Hepatocyte (in vitro differentiated cells): ENCODE measurements at places on chromosomes 2 and 18. TPM values are rescaled to one million over a fixed set of nuclear protein-coding genes. Genes with fewer than 3 reads are reported as not detected.

DNA sequence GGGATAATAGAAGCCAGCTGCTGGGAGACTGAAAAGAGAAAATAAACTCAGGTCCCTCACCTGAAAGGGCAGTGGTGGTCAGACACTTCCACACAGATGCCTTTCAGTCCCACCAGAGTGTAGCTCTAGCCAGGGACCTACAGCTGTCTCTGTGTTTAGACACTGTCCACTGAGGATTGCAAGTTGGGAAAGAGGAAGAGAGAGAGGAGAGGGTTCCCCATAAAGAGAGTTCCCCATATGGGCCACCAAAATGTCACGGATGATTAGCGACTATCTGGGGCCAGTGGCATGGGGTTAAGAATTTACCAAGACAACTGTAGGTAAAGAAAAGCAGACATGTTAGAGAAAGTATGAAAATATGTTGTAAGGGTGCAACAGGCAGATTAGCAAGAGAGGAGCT lies 36.7 kb upstream of the SKA1 start:
- DNase-seq, result no peak

- DNase-seq, result no peak
Measured at GRCh38 chr2:18993756-18994338, 364.6 kb downstream of the OSR1 start.

Gene CPLX4
- total RNA-seq, result not detected in 2 replicates

- DNase-seq, result no peak
Measured at GRCh38 chr2:176984987-176985386, 227.6 kb upstream of the HNRNPA3 start.

DNA sequence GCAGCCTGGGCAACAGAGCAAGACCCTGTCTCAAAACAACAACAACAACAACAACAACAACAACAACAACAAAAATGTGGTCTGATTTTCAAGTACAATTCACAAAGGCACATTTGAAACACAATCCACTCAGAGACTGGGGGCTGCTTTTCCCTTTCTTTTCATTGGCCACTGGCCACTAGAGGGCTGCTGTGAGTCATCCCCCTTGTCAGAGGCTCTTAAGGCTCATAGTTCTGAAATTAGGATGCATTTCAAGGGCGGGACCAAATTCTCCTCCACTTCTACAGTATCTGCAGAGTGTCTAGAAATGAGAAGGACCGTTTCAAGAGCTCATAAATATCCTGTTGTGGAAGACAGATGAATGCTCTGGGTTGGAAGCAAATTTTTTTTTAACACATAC lies 285.4 kb downstream of the NRXN1 start:
- peak; percentile 43 for DNase-seq

GRCh38 chr2:160175169-160176134 lies 24.6 kb downstream of the ITGB6 start:
- no peak for DNase-seq

- DNase-seq, result no peak
Measured at GRCh38 chr2:112095681-112096080, 40.6 kb downstream of the TMEM87B start.

Gene GPR39
- 14.5 and 23.3 TPM in 2 replicates for total RNA-seq

DNA sequence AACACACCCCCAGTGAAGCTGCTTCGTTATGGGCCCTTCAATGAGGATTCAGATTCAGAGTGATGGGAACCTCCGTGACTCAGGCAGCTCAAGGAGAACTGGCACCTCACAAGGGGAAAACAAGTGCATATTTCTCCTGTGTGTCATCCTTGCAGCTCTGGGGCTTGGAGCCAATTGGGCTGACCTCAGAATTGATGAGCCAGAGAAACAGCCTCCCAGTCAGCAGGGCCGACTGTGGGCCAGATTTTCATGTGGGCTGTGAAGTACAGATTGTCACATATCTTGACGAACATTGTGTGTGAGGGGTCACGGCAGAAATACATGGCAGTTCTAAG lies 189.6 kb upstream of the SP5 start:
- peak; percentile 79 for DNase-seq

GRCh38 chr2:228599297-228599696 lies 417.8 kb upstream of the SPHKAP start:
- no peak for DNase-seq

DNA sequence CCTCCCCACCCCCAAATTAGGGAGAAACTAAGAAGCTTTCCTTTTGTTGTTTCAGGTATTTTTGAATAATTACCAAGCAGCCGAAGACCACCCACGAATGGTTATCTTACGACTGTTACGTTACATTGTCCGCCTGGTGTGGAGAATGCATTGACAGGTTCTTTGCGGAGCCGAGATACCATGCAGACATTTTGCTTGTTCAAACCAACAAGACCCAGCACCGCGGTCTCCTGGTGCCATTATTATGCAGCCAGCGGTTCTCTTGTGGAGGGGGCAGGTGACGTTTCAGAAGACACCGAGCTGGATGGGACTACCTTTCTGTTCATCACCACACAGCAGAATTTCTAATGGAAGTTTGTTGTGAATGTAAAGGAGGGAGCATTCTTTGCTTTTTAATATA lies 43.4 kb downstream of the BCL2L11 start:
- no peak for DNase-seq

GRCh38 chr2:219296142-219296541 lies 13.1 kb downstream of the PTPRN start:
- no peak for DNase-seq

DNA sequence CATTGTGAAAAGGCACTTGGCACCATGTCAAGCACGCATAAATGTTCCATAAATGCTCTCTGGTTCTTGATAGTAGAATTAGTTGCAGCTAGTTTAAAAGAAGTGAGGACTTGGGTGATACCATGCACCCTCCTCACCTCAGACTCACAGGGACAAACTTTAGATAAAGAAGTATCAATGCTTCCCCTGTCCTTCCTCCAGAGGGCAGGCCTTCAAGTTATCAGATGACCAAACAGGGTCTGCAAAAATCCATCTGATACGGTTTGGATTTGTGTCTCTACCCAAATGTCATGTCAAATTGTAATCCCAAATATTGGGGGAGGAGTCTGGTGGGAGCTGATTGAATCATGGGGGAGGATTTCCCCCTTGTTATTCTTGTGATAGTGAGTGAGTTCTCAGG lies 54.1 kb downstream of the C1QL2 start:
- DNase-seq, result no peak

- DNase-seq, result peak; percentile 93
Measured at GRCh38 chr18:49021433-49022129, 70.8 kb upstream of the SMAD7 start.

Gene KANSL1L
- total RNA-seq, result 27.1 and 38.6 TPM in 2 replicates

Gene SCN7A
- total RNA-seq, result 4.9 and 5.0 TPM in 2 replicates

Gene ONECUT2
- total RNA-seq, result 1.7 TPM in 2 replicates

Gene TTR
- 2,638 and 3,184 TPM in 2 replicates for total RNA-seq

DNA sequence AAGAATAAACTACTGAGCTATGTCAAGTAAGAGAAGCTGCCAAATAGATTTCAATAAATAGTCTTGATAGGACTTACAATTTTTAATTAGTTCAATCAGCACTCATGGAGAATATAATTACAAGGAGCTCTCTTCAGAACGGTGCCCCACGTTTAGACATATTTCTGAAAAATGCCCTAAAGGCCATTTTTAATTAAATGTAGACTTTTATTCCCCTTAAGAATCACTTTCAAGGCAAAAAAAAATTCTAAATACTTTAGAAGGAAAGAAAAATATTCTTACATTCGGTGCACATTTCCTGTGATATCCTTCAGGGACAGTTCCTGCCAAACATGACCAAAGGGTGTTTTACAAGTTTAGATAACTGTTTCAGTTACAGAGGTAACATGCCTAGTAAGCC lies 202.5 kb upstream of the CDH7 start:
- DNase-seq, result no peak

DNA sequence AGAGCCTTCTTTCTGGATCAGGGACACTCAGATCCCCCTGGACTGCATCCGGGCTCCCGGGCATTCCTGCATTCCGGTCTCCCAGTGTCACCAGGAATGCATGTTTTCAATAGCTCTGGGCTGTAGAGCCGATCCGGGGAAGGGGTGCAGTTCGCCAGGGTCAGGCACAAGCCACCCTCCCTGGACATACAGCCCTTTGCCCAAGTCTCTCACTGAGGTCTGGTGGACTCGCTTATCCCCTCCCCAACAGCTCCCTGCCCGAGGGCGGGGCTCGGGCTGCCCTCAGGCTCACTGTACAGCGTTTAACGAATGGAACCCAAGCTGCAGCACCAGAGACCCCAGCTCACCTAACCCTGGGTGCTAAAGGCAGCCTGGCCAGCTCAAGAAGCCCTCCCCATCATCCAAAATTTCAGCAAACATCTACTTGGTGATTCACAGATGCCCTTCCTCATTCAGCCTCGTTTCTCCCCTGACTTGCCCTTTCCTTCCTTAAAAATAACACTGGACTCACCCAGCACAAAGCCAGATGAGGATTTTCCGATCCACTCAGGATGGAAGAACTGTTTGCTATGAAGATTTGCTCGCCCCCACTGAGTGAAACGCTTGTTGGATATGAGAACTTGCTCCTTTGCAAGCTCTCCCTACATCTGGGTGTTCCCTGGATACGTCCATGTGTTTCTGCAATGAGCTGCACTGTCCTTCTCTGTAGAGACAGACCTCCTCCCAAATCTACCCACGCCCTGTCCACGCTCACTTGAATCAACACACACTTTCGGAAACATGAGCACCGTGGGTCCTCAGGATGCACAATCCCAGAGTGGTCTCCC lies 58.1 kb downstream of the PXDN start:
- DNase-seq, result no peak

DNA sequence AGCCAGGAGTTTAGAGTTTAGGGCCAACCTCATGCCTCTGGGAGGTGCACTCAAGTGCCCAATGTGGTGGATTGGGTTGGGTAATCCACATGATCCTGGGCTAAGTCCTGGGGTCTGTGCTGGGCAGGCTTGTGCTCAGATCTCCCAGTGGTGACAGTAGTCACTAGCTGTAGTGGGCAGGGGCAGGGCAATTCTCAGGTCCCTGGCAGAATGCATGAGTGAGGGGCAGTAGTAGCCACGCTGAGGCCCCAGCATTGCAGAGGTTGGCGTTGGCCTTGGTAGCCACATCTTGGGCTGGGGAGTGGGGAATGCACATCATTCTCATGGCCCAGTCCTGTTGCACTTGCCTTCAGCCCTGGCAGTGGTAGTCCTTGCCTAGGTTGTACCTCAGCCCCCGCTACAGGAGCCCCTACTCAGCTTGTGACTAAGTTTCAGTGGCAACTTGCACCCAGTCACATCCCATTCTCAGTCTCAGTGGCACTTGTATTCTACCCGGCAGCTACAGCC lies 269.9 kb downstream of the GULP1 start:
- no peak for DNase-seq
